Activated CD8-positive, alpha-beta memory T cell treated with anti-CD3 and anti-CD28 coated beads, Interleukin-2, amount 10 ng/mL, durations not matched to agents 7 days and 5 days (primary cell): ENCODE measurements at places on chromosomes 12 and 14.
A peak's percentile ranks its signal among the peaks of the same experiment; 100 is the strongest.

GRCh38 chr12:85549640-85550039, 269.6 kb downstream of the ALX1 start:
- no peak for DNase-seq

DNA sequence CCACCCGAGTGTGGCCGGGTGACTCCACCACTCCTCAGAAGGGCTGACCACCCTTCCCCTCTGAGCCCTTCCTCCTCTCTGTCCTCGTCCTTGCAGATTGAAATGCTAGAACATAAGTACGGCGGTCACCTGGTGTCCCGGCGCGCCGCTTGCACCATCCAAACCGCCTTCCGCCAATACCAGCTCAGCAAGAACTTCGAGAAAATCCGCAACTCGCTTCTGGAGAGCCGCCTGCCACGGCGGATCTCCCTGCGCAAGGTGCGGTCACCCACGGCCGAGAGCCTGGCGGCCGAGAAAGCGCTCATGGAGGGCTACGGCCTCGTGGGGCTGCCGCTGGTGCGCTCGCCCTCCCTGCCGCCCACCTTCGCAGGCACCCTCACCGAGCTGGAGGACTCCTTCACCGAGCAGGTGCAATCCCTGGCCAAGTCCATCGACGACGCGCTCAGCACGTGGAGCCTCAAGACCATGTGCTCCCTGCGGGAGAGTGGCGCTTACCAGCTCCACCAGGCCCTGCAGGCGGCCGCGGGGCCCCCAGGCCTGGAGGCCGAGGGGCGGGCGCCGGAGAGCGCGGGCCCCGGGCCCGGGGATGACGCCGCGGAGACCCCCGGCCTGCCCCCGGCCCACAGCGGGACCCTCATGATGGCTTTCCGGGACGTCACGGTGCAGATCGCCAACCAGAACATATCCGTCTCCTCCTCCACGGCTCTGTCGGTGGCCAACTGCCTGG, 71.8 kb downstream of the IQSEC3 start:
- no peak for DNase-seq

DNA sequence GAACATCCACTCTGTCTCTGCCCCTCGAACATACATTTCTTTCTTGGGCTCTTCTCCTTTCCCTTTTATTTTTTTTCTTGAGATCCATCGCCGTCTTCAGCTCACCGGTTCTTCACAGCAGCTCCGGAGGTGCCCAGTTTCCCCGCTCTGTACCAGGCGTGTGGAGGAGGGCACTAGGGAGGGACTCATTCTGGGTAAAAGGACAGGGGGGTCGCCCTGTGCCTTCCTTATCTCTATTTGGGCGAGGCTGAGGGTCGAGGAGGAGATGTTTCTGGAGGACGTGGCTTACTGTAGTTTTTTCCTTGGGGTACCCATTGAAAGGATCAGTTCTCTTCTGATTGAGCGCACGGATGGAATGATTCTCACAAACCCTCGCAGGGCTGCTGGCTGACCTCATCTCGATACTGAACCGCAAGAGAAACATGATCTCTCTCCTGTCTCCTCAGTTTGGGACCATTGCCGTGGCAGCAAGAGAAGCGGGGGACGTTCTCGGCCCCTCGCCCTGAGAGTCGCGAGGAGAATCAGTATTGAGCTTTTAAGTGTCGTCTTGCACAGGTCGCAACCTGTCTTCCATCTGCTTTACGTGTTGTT, 386 bp downstream of the LIN52 start:
- peak; percentile 66 for DNase-seq

- no peak for DNase-seq
Observed at GRCh38 chr12:5718680-5719079, 226.4 kb downstream of the ANO2 start.

DNA sequence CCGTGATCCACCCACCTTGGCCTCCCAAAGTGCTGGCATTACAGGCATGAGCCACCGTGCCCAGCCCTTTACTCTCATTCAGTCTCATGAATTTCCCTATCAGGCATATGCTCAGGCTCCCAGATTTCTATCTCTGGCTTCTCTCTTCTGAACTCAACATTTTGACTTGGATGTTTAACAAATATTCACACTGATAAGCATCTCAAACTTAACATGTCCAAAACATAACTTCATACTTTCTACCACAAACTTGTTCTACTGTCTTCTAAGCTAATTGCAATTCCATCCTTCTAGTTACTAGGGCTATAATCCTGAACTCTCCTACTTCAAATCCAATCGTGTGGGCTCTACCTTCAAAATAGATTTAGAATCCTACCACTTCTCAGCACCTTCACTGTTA, 73.9 kb upstream of the PAWR start:
- no peak for DNase-seq

GRCh38 chr14:65631040-65631439, 218.5 kb downstream of the FUT8 start:
- DNase-seq: no peak

DNA sequence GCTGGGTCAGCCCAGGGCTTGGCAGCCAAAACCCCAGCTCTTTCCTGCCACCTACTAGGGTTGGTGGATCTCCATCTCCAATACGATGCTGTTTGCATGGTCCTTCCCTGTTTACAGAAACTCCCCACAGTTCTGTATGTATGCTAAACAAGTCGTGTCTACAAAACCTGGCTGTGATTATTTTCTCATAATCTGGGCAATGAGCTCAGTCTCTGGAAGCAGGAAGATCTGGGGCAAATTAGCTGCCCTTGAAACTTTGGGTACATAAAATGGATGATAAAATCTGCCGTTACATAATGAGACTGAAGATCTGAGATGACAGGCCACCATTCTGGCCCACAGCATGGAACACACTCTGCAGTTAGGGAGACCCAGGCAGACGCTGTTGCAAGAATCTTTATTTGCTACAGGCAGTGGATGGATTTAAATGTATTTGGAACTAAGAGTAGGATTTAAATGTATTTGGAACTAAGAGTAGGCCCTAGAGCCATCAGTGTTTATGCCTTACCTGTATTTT, 31.7 kb downstream of the ACADS start:
- DNase-seq: no peak

DNA sequence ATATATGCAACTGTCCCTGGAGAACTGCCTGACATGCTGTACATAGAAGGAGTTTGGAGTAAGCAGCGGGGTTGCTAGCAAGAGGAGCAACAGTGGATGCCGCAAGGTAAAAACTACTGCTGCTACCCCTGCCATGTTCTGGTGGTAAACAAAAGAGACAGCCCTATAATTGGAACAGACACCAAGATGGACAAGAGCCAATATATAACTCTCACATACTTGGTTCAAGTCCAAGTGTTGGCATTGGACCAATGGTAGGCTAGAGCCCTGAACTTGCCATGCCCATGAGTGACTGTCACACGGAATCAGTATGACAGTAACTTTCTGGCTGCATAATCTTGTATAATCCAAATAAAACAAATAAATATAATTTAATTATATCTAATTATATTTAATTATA, 13.7 kb downstream of the ATXN7L3B start:
- DNase-seq: no peak

- DNase-seq: no peak
Observed at GRCh38 chr12:1839956-1840951, 19.9 kb downstream of the LRTM2 start.

DNA sequence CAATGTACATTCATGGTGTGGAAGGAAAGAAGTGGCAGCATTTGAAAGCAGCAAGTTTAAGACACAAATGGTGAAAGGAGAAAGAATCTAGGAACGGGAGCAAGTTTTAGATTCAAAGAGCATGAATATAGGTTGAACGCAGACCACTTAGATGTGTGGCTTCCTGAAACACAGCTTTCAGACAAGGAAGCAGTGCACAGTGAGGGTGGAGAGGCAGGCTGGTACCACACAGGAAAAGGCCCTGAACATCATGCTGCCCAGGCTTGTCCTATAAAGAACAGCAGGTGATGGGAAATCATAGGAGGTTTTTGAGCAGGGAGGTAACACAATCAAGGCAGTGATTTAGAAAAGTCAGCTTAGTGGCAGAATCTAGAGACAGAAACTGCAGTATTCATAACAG, 35.6 kb downstream of the GNS start:
- DNase-seq: peak; percentile 48

- no peak for DNase-seq
Observed at GRCh38 chr12:1505576-1505975, 88.8 kb downstream of the FBXL14 start.

DNA sequence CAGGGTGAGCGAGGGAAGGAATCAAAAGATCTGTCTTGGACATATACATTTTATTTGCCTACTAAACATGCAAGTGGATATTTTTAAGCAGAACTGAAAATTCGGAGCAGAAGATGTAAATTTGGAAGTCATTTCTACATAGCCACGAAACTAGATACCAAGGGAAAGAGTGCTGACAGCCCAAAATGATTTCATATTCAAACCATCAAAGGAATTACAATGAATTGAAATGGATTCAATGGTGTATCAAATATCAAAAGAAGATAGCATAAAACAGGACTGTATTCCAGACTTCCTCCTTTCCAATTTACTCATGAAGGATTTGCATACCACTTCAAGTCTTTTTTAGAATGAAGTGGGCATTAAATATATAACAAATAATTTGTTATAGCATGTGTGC, 313.5 kb upstream of the KITLG start:
- no peak for DNase-seq
